ENCODE measurements at places on chromosomes 16 and 17.

- DNase-seq, result no peak
Observed at GRCh38 chr16:81846105-81846504, 67.0 kb downstream of the PLCG2 start.

GRCh38 chr16:8867932-8868415 is 832 bp downstream of the CARHSP1 start:
- DNase-seq, result no peak

DNA sequence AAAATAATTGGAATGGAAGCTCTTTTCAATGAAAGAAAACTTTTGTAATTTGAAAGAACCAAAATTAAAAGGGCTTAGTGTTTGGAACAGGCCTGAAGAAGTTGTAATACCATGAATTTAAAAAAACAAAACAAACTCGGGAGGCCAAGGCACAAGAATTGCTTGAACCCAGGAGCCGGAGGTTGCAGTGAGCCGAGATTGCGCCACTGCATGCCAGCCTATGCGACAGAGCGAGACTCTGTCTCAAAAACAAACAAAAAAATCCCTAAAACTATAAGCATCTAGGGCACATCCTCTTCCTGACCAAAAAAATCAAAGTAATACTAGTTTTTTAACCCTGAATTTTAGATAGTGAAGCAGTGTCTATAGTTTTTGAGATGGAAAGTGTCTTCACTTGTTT is 12.7 kb downstream of the CLTC start:
- DNase-seq, result no peak

GRCh38 chr17:68231541-68231940 is 16.3 kb upstream of the AMZ2 start:
- DNase-seq, result no peak

- DNase-seq, result no peak
Observed at GRCh38 chr16:77328274-77328673, 106.6 kb downstream of the ADAMTS18 start.

- DNase-seq, result no peak
Observed at GRCh38 chr17:43025766-43026537, 921 bp downstream of the RND2 start.

DNA sequence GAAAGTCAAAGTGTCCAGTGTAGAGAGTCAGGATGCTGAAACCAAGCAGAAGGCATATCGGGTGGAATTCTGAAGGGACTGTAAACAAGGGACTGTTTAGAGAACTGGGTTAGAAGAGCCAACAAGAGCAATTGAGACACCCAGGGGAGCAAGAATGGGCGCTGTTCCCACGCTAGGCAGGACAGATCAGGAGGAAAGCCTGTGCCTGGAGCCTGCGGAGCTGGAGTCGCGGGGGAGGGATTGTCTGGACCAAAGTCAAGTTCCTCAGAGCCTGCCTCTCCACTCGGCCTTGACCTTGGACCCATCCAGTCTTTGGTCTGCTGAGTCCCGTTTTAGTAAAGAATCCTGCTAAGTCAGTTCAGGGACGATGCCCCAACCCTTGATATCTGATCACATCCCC is 14.7 kb upstream of the KLHL36 start:
- DNase-seq, result no peak

- peak; percentile 72 for DNase-seq
Observed at GRCh38 chr17:82236142-82236971, 7.5 kb downstream of the SLC16A3 start.

GRCh38 chr16:57100445-57100844 is 8.1 kb downstream of the CPNE2 start:
- DNase-seq, result no peak

- no peak for DNase-seq
Observed at GRCh38 chr16:71254832-71255525, 24.5 kb upstream of the HYDIN start.
